ENCODE measurements at places on chromosomes 2 and 18.

DNA sequence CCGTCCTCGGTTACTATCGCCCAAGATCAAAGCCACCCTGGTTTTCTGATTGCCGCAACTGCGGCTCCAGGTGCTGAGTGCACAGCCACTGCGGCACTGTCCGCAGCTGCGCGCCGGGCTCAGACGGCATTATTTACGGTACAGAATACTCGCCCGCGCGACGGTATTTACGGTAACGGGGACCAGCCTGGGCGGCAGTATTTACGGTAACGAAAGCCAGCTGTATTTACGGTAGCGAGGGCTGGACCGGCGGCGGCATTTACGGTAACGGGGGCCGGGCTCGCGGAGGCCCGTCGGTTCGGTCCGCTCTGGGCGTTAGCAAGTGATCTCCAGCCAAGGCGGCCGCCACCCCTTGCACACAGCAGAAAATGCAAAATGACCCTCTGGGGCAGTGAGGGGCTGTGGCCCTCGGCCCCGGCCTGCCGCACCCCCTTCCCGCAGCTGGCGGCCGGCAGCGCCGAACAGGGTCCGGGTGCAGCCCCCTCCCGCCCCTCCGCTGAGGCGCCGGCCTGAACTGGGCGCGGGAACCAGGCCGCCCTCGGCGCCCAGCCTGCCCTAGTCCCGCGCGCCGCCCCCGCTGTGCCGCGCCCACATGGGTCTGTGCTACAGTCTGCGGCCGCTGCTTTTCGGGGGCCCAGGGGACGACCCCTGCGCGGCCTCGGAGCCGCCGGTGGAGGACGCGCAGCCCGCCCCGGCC lies at the start of gene GNAL:
Gene GNAL (plus strand): TSS at position 293 of the 697 bp plus-strand sequence. CDS start 300 bp downstream, at position 593.
- peak; percentile 59 for DNase-seq

DNA sequence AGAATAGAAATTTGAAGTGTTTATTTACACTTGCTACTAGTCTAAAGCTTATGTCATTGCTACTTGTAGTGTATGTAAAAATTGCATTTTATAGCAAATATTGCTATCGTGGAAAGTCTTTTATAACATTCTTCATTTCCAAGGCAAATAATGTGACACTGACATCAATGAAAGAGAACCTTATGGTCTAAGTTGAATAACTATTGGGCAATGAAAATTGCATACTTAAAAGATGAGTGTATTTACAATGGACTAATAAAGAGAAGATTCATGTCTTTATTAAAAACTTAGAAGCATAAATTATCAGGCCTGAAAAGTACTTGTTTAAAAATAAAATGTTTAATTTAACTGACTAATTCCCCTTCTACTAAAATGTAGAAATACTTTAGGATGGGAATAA lies 82.2 kb downstream of the LRP1B start:
- no peak for DNase-seq

- no peak for DNase-seq
These were observed 103.7 kb upstream of the THOC1 start for GRCh38 chr18:371609-371982.

DNA sequence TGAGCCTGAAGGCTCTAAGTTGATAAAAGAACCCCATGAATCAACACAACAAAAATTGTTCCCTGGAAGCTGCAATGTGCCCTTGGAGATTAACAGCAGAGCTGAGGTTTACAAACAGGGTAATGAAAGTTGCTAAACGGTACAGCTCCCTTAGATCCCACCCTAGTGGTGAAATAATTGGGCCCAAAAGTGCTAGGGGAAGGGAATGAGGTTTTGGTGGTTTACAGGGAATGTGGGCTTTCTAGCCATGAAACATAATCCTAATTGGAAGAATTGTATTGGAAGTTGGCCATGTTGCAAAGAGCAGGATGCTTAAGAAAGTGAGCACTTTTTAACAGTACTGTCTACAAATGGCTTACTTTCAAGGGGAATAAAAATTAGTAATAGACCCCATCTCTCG lies 180.2 kb upstream of the SMIM21 start:
- no peak for DNase-seq

DNA sequence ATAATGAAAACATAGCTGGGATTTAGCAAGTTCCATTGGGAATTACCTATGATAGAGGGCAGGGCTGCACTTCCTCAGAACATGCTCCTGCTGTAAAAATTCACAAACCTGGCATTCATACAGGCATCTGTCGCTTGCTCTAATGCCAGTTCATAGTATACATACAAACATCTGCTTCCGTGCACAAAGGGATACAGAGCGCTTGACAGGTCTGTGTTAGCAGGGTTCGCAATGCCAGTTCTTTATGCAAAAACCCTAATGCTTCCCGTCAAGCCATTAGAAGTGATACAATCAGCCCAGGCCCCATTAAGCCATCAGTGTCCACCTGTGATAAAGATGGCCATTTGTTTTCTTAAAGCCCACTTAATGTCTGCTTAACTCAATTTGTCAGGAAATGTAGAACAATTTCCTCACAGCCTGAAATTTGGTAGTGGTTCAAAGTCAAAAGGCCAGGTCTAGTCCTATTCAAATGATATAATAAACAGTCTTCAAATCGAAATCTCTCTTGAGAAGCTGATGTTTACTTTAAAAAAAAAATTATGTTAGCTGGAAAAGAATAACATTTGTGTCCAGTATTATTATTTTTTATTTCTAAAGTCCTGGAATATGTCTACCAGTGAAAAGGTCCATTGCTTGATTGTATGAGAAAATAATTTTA lies 556.3 kb downstream of the ARHGAP15 start:
- no peak for DNase-seq

- no peak for DNase-seq
These were observed 187.2 kb upstream of the RBBP8 start for GRCh38 chr18:22745966-22746365.

GRCh38 chr2:236047886-236048540 lies 120.2 kb downstream of the GBX2 start:
- DNase-seq, result no peak

GRCh38 chr2:57878171-57878865 lies 168.3 kb upstream of the VRK2 start:
- no peak for DNase-seq

- no peak for DNase-seq
These were observed 35.2 kb downstream of the STK17B start for GRCh38 chr2:196136151-196136550.

- no peak for DNase-seq
These were observed 59.6 kb downstream of the HDAC4 start for GRCh38 chr2:239341146-239341732.

DNA sequence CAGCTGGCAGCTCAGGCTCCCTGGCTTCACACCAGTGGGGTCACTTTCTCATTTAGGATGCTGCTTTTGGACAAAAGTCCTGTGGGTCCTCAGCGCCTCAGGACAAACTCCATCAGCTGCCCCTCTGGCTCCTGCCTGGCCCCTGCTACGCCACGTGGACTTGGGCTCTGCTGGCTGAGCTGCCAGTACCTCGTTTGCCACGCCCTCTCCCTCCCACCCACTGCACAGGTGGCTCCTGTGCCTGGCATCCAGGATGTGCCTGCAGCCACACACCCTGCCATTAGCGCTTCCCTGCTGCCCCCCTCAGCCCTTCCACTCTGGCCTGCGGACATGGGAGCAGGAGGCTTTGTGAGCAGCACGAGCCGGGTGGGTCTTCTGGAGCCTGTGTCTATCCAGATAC lies 118.9 kb downstream of the ZNF236 start:
- DNase-seq, result no peak

GRCh38 chr18:48882379-48882778 lies 68.4 kb downstream of the SMAD7 start:
- DNase-seq, result no peak

- DNase-seq, result no peak
These were observed 121.7 kb upstream of the LINC00305 start for GRCh38 chr18:64270608-64271007.

DNA sequence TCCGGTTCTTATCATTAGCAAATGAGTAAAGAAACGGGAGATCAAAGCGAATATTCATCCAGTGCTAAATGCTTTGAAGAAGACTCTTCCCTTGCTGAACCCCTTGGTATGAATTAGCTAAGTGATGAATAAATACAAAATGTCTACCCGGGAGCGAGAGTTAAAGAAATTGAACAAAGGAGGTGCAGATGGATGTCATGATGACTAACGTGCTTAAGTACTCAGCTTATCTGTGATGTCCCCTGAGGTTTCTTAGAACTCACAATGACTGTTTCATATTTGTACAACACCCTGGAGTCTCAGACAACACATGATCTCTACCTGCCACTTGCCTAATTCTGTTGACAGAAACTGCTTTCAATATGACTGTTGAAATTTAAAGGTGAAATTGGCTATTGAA lies 148.5 kb downstream of the TMEM200C start:
- DNase-seq, result no peak

GRCh38 chr2:3656762-3657721 lies 958 bp upstream of the ALLC start:
- no peak for DNase-seq

GRCh38 chr18:49742316-49743116 lies 70.8 kb downstream of the ACAA2 start:
- DNase-seq, result no peak

DNA sequence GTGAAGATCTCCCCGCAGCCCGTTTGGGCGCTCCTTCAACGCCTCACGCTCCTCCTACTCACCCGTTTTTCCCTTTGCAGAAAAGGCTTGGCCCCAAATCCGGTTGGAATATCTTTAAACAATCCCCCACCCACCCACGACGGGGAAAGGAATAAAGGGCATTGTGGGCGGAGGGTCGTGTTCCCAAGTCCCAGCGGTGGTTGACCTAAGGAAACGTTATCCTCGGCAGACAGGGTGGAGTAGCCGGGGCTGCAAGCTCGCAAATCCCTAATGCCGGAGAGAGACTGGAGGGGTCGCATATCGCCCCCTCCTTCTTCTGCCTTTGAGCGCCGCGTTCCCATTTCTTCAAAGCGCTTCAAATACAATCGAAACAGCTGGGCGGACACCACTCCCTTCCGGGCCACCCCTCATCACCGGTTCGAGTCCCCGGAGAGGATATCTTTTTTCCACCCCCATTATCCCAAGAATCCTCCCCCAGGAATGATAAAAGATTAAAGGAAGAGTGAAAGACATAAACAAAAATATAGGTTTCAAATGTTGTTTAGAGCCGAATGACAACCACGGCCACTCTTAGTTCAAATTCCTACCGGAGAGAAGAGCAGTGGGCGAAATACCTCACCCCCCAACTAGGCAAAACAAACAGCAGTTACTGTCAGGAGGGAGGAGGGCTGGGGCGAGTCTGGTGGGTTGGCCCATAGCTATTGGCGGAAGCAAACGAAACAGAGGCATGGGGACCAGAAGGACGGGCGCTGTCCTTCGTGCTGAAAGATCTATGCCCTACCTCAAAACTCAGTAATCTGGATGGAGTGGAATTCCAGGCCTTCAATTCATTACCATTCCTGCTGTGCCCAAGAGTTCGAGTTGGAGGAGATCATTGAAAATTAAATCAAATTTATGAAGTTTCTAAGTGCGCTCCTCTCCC lies 2.8 kb upstream of the GAD1 start:
- DNase-seq, result peak; percentile 59

GRCh38 chr2:110735366-110735765 lies 3.0 kb downstream of the ACOXL start:
- DNase-seq, result no peak

DNA sequence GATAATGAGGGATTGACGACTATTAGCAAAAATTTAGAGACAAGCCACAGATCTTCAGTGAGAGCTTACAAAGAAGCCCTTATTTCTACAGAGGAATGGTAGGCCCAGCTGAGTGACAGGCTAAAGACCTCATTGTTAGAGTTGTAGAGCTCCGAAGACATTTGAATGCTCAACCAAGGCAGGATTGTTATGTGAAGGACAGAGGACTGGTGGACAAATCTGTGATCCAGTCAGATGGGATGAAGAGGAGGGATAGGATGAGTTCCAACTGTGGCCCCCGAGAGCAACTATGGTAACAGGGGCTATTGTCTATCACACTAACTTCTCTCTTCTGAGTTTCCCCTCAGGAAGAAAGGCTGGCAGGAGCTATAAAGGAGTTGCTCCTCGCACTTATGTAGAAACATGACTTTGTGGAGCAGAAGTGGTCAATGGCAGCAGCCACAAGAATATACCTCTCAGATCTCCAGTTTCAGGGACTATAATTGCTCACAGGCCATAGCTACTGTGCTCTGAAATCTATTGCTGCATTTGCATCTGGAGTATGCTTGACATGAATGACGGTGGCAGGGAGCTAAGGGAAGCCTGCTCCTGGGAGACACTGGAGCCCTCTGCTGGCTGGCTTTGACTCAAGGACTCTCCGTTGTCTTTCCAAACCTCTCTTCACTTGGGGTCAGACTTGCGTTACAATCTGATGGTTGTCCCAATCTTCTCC lies 50.3 kb upstream of the GREB1L start:
- DNase-seq, result no peak

- DNase-seq, result no peak
These were observed 48.9 kb upstream of the IL1R2 start for GRCh38 chr2:101942851-101943250.

DNA sequence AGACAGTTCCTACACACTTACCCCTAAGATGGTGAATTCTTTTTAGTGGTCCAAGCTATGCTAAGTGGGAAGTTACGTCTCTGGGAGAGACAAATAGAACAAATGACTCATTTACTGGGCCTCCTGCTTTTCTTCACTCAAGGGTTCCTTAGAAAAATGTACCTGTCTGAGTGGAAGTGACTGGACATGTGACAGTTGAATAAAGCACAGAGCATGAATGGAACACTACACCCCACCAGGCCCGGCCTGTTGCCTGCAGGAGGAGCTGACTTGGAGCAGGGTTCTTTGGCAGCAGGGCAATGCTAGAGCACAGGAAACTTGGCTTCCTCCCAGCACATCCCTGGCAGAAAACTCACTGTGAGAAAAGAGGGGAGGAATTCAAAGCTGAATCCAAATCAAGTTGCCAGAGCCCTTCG lies 451.0 kb upstream of the SETBP1 start:
- no peak for DNase-seq

DNA sequence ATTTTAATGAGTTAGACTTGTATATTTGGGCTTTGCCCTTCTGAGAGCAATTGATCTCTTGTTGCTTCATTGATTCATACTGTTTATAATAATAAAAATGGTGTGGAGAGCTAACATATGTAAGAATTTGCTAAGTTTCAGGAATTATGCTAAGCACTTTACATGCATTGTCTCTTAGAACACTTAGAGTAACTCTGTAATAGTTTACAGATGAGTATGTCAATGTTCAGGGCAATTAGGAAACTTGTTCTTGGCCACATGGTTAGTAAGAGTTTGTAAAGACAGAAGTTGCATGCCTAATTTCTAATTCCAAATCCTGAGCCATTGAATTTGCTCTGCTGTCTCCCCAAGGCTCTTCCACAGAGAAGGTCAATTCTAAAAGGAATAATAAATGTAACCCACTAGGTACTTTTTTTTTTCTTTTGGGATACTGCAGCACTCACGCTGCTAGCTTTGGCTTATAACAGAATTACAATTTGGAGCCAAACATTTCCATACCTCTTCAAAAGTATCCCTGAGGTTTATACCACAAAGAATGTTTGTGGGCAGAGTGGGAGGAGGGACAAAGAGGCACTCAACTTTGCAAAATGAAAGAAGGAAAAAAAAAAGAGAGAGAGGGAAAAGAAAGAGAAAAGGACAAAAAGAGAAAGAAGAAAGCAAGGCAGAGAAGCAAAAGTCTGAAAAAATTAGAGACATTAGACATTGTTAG lies 232.4 kb downstream of the CALCRL start:
- DNase-seq, result no peak

- DNase-seq, result no peak
These were observed 51.1 kb downstream of the CTIF start for GRCh38 chr18:48589797-48590519.

- no peak for DNase-seq
These were observed 13.2 kb upstream of the SLC25A52 start for GRCh38 chr18:31773774-31774476.
